ENCODE measurements at places on chromosomes 1 and 21. TPM values are rescaled to one million over a fixed set of nuclear protein-coding genes. Genes with fewer than 3 reads are reported as not detected.

GRCh38 chr1:207644852-207645634 lies at the start of gene CR1L:
CR1L (plus strand) TSS chr1:207645133; CDS start chr1:207645234, 101 bp downstream.
- DNase-seq: peak; percentile 76

DNA sequence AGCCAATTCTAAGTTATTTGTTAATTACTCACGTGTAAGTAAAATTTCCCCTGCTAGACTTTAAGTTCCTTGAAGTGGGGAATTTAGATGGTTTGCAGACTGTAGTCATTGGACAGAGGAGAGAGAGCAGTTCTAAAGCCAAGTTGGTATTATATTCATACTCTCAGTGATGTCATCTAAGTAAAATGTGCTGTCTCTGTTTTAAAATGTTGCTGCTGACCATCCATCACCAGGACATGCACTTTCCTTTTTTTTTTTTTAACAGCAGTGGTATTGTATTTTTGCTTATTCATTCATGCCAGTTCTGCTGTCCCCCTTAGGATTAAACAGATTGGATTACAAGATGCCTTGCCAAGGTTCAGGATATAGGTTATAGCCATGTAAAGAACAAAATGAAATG lies 2.3 kb downstream of the TTLL7 start:
- peak; percentile 56 for DNase-seq

- DNase-seq: no peak
Measured at GRCh38 chr1:229237320-229237719, 33.6 kb upstream of the RAB4A start.

DNA sequence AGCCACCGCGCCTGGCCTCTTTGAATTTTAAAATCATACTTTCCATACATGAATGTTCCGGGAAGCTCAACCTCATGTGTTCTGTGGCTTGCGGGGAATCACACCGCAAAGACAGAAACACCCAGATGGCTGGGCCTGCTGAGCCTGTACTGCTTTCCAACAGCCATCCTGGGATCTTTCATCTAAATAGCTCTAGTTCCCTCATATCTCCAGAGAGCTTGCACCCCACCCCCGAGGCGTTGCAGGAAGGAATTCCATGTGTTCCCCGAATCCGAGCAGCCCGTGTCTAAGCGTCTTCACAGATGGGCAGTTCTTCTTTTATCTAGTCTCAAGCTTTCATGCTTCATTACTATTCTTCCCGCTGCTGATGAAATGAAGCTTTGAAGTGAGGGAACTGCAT lies 66.4 kb downstream of the IGSF21 start:
- no peak for DNase-seq

FAM43B gene
- 2.8 TPM for total RNA-seq

WNT2B gene
- total RNA-seq: 0.23 TPM

DPH5 gene
- 47.2 TPM for total RNA-seq

LAD1 gene
- total RNA-seq: 3.6 TPM

FCRL5 gene
- not detected for total RNA-seq

PTPN7 gene
- total RNA-seq: not detected
